ENCODE measurements at places on chromosomes 1 and 21.

GRCh38 chr1:15222653-15223303 is 24.2 kb upstream of the FHAD1 start:
- DNase-seq = no peak

GRCh38 chr1:63904826-63905225 is 131.0 kb downstream of the ROR1 start:
- no peak for DNase-seq

DNA sequence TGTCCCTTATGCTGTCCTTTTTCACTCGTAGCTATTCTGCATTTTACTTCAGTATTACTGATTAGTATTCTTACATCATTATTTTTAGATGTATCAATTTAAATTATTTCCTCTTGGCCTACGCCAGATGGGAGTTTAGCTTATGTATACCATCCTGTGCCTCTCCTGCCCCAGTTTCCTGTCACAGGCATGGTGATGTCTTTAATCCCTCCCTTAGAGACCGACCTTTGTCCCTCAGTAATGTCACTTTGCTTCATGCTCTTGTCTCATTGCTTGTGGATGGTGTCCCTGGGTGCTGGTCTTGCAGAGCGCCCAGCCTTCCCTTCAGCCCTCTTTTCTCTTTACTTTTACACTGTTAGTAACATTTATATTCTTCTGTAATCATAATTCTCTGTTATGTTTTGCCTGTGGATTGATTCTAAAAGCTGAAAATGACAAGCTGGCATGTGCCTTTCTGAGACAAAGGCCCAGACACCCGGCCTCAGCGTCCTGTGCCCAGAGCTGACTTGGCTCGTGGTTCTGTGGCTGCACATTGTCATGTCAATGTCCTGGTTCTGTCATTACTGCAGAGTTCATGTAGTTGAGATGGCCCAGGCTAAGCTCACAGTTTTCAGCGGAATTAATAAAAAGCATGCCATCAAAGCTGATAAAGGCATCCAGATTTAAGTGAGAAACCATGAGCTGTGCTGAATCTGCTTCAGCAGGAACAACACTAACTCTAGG is 100.7 kb downstream of the MTR start:
- no peak for DNase-seq

GRCh38 chr21:38839328-38840286 is 33.9 kb downstream of the ETS2 start:
- no peak for DNase-seq

GRCh38 chr1:229199261-229200243 is 71.4 kb upstream of the RAB4A start:
- DNase-seq = no peak

GRCh38 chr1:101613546-101613945 is 376.7 kb downstream of the S1PR1 start:
- no peak for DNase-seq
